CD4-positive, alpha-beta T cell (primary cell): ENCODE measurements at places on chromosomes 2 and 18.
A peak's percentile ranks its signal among the peaks of the same experiment; 100 is the strongest.

- no peak for DNase-seq
These were observed 146.0 kb upstream of the SERTAD2 start for GRCh38 chr2:64799592-64800252.

GRCh38 chr2:231336236-231336635 is 59.3 kb upstream of the B3GNT7 start:
- no peak for DNase-seq

DNA sequence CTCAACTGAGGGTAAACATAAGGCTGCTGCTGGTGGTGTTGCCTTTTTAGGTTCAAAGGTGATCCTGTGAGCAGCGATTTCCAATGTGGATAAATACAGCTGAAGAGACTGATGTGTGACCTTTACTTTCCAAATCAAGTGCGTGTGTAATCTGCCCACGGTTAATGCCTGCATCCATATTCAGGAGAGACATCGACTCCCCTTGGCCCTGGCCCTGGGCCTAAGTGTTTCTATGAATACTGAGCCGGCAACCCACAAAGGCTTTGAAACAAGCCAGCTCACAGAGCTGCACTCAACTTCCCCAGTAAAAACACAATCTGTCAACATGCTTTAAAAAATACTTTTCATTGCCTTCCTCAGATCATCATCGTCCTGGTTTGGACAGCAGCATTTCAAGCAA is 1026.6 kb downstream of the TMEM182 start:
- no peak for DNase-seq

DNA sequence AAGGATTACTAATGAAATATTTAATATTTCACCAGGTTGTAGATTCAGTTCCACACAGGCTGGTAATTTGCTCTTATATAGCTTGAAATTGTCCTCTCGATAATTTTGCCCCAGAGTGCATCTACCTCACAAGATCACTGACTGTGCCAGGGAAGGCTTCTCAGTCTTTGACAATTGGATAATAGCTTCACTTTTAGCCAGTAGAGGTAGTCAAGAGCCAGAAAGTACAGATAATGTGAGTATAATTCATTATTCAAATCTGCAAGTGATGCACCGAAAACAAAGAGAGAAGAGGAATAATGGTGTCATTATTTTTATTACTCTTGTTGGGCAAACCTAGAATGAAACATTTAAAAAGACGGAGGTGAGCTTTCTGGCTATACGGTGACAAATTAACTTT is 292.8 kb downstream of the EN1 start:
- no peak for DNase-seq

- no peak for DNase-seq
These were observed 54.6 kb upstream of the RASGRP3 start for GRCh38 chr2:33421820-33422219.

- no peak for DNase-seq
These were observed 66.0 kb downstream of the TTC32 start for GRCh38 chr2:19835781-19836281.

DNA sequence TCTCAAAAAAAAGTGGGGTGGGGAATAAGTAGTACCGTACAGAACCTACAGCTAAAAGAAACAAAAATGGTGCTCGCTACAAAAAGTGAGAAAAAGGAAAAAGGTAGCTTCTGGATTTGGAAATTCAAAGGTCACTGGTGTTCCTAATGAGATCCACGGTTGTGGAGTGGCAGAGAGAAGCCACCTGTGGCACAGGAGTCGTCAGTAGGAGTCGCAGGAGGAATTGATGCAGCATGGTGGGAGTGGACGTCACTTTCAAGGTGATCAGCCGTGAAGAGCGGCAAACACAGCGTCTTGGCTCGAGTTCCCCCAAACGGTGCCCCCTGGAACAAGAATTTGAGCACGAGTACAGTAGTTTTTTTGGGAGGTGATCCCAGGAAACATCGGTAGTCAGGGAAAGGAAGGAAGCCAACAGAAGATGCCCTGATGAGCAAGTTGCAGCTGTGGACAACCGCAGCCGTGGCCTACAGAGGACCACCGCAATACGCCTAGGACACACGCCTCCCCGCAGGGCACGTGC is 1.4 kb upstream of the TTL start:
- DNase-seq: peak; percentile 48

DNA sequence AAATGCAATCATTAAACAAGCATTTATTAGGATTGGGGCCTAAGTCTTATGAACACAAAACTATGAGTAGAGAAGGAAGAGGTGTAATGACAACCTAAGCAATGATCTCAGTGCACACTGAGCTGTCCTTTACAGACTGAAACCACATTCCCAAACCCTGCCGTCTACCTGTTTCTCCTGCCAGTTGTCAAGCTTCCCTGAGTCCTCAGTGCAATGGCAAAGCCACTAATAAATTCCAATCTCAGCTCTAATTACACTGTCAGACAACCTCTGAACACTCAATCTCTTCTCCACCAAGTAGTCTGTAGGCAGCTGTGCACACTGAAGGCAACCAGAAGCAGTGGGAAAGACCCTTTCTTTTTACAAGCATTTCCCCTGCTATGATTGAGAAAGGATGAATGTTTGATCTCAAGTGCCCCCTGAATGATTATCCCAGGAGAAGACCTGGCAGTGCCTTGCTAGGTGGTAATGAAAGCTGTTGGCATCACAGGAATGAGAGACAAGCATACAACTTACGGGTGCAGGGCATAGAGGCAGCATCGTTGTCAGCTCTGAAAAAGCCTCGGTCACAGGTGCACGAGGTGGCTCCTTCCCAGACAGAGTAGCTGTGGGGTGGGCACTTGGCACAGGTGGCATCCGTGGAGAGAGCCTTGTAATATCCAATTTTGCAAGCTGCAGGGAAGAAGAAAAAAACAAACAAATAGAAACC is 71.4 kb downstream of the EPHA4 start:
- DNase-seq: no peak

- DNase-seq: peak; percentile 77
These were observed 38.1 kb downstream of the SNED1 start for GRCh38 chr2:241036397-241036963.

DNA sequence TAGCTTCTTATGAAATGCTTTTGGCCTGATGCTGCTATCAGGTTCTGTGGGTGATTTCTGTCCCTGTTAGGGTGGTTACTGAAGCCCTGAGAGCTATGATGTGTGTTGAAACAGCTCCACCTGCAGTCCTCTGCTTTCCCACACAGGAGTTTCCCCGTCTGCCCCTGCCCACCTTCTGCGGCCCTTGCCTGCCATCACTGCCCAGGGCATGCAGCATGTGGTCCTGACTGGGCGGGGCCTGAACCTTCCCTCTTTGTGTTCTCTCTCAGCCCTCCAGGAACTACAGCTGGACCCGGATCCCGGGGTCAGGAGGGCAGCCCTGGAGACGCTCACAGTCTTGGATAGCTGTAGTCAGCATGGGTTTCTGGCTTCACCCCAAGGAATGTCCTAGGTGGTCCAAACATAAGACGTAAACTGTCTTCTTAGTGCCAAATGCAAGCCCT is 21.4 kb downstream of the HJURP start:
- no peak for DNase-seq

DNA sequence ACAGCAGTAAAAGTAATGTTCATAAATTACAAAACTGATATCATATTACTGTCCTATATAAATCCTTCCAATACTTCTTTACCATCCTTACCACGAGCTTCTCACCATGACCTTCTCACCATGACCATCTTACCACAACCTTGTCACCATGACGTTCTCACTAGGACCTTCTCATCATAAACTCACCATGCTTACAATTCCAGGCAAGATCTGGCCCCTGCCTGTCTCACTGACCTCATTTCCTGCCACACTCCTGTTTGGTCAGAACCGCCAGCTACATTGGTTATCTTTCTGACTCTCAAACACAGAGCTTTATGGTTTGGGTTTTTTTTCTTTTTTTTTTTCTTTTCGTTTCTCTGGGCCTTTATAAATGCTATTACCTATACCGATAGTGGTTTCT is 827.6 kb downstream of the RNF144A start:
- DNase-seq: peak; percentile 20

DNA sequence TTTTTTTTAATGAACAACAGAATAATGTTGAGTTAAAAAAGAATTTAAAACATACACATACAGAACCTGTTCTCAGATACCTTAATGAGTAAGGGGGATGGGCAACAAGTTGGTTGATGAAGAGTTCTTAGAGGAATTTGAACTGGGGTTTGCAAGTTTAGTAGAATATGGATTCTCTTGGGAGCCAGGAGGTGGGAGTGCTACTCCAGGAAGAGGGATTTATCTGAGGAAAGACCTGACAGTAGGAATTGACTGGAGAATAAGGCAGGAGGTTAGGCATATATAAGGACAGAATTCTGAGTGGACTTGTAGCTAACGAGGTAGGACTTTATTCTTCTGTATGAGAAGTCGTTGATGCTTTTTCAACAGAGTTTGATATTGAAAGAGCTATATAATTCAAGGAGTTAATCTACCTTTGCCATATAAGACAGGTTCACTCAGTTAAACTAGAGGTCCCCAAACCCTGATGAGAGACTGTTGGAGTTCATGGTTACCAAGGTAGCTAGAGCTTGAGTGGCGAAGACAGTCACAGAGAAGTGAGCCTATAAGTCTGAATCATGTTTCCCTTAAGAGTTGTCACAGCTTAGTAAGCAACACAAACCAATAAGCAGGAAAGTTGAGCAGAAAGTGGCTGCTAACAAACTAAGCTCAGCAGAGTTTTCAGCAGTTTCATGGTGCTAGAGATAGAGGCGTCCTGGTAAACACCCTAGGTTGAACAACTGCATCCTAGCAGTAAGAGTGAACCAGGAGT is 88.2 kb downstream of the NCOA1 start:
- DNase-seq: no peak

- no peak for DNase-seq
These were observed 4.8 kb upstream of the LAMA1 start for GRCh38 chr18:7122376-7122775.

- DNase-seq: no peak
These were observed 34.3 kb upstream of the ATP6V1B1 start for GRCh38 chr2:70901227-70902066.

DNA sequence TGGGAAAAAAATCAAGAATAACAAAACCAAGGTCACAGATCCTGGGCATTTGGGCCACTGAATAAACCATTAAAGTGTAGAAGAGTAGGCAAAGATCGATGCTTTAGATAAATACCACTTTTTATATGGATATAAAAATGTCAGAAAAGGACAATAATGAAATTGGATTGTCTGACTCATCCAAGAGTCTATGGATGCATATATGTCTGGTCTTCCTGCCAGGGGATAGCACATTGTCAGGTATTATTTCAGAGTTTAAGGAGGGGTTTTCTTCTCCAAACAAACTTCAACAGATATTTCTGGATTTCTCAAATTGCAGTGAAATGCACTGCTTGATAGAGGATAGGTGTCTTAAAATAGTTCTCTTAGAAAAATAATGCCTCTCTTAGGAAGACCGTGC is 466.7 kb downstream of the THSD7B start:
- DNase-seq: no peak

GRCh38 chr2:220708366-220708765 is 863.7 kb downstream of the EPHA4 start:
- DNase-seq: no peak

DNA sequence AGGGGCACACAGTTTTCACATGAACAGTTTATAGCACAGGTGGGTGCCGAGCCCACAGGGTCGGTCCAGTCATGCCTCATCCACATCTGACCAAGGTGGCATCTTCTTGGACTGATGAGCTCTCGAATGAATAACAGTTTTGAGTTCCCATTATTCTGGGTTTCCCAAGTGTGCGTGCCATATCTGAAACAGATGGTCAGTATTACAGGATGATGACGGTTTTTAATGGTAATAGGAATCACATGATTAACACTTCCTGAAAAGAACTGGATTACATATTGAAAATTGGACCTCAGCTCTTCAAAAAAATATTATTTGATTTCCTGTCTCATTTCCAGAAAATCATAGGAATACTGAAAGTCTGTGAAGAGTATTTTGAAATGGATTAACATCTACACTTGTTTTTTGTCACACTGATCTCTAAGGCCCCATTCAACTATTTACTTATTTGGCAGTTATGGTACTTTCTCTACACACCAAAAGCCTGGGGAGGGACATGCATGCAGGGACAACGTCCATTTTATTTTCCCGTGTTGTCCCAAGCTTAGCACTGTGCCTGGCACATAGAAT is 22.2 kb upstream of the NAB1 start:
- no peak for DNase-seq

- DNase-seq: no peak
These were observed 148.4 kb downstream of the HDAC4 start for GRCh38 chr2:239252393-239252792.

- DNase-seq: no peak
These were observed 84.4 kb upstream of the NARS1 start for GRCh38 chr18:57705832-57706595.

DNA sequence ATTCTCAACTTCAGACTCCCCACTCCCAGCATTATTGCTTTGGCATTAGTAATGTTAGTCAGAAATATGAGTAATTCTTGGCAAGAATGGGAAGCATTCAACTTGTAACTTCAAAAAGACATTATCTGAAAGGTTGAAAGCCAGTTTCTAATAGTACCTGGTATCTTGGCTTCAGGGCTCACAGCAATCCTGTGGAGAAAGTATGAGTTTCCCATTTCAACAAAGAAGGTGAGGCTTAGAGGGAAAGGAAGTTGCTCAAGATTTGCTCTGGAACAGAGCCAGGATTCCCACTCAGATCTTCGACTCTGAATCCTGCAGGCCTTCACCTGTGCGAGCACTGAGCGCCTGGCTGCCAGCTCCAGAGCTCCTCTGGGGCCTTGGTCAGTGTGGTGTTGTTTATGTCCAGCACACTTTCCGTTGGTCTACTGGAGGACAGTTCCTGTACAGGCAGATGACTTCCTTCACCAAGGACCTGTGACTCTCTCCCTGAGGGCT is 136.1 kb downstream of the MCFD2 start:
- DNase-seq: no peak

DNA sequence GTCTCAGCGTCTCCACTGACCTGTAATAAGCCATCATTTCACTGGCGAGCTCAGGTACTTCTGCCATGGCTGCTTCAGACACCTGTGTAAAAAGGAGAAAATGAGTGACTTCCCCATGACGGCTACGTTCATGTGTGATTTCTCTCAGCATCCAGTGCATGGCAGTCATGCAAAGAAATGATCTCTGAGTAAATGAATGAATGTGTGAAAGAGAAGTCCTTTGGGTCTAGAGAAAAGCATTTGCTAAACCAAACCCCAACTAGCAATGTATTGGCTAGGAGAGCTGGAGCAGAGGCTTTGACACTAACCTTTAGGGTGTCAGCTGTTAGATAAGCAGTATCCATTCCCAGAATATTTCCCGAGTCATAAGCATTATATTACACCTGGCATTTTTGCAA is 417 bp downstream of the IL1B start:
- DNase-seq: no peak

DNA sequence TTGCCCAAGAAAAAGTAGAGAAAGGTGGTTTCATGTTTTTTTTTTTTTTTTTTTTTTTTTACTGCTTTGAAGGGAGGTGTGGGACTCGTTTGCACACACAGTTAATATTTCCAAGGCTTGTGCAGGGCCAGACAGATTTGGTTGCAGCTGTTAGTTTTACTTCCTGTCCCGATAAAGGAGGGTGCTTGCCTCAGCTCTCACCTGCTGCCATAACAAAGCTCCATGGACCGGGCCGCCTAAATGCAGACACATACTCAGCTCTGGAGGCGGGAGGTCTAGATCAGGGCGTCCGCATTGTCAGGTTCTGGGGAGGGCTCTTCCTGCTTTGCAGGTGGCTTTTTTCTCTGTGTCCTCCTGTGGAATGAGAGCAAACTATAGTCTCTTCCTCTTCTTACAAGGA is 69.9 kb downstream of the ODC1 start:
- peak; percentile 8 for DNase-seq
